ENCODE measurements at places on chromosomes 5 and 9.
A peak's percentile ranks its signal among the peaks of the same experiment; 100 is the strongest.

DNA sequence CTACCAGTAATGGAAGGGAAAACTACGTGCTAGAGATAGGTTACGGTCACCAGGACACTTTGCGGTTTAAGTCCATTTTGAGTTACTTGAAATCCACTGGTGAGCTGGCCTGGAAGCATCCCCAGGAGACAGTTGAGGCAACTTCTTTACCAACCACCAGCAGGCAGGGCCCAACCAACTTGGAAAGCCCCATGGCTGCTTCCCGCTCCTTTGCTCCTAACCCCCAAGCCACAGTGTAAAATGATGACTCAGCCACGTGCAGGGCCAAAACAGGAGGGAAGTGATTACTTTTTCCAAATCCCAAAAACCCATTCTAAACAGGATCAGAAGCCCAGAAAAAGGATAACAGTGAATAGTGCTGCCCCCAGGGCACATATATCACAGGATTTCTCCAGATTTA lies 87.4 kb downstream of the PAX5 start:
- DNase-seq: no peak

- DNase-seq: no peak
Measured at GRCh38 chr9:103991698-103992097, 102.4 kb upstream of the SMC2 start.

DNA sequence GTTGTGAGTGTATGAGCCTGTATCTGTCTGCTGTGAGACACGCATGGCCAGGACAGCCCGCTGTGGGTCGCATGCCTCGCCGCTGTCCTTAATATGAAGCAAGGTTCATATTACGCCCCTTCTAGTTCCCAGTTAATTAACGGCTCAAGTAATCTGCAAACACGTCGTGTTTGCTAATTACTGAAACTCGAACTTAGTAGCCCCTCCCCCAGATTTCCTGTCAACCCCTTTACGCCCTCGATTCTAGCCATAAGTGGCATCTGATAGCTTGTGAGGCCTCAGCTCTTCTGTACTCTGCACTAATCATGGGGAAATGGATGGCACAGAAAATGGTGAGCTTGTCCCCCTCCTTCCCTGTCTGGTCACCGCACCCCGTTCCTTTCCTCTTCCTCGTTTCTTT lies 116.9 kb upstream of the OTULINL start:
- no peak for DNase-seq

DNA sequence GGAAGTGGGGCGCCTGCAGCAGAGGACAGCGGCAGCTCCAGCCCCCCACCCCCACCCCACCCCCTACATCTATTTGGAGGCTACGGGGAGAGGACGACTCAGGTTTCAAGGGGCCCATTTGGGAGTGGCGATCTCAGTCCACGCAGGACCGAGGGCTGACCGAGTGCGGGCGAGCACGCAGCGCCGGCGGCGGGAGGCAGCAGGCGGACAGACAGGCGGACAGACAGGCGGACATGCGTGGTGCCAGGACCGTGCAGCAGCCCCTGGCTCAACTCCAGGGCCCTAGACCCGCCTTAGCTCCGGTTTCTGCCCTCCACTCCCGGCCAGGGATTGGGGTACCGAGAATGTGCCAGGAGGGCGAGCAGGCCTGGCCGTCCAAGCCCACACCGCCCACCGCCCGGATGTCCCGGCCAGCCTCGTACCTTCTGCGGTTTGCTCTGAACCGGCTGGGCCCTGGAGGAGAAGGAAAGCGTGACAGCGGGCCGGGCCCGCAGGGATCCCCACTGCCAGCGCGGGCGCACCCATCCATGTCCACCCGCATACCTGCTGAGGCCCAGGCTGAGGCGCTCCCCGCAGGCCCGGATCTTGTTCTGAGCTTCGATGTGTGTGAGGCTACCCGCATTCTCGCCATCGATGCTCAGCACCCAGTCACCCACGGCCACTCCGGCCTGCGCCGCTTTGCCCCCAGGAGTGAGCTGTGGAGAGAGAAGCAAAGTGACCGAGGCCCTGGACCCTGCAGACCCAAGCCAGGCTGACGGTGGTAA lies 5.2 kb downstream of the PDLIM7 start:
- no peak for DNase-seq

DNA sequence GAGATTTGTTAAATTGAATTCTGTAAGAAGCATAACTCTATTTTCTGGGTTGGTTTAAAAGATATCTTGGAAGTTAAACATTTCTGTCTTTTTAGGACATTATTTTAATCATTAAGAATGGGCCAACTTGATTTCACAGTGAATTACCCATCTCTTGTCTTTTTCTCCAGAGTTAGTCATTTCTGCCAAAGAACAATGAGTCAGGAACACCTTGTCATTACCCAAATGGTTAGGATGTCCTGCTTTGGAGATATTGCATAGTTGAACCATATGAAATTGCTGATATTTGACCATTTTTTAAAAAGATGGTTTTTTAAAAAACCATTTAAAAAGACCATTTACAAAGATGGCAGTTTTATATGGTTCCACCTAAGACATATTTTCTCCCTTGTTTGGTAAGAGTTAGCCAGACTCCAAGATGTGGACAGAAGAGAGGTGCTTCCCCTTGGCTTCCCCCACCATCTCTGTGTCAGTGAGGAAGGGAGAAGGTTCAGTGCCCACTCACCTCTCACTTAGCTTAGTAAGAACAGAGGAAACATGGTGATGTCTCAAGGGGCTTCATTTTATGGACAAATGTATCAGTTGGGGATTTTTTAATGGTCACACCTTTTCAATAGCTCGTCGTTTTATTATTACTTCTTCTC lies 103.0 kb downstream of the PCSK1 start:
- DNase-seq: no peak

GRCh38 chr9:135606885-135607259 lies 32.5 kb downstream of the GLT6D1 start:
- DNase-seq: no peak

- no peak for DNase-seq
Measured at GRCh38 chr9:68808338-68808890, 103.4 kb downstream of the PIP5K1B start.

- no peak for DNase-seq
Measured at GRCh38 chr5:161369022-161369421, 177.5 kb downstream of the GABRB2 start.

GRCh38 chr5:171314728-171315385 lies 5.8 kb downstream of the TLX3 start:
- DNase-seq: no peak

GRCh38 chr5:68149189-68149588 lies 66.4 kb upstream of the PIK3R1 start:
- no peak for DNase-seq

DNA sequence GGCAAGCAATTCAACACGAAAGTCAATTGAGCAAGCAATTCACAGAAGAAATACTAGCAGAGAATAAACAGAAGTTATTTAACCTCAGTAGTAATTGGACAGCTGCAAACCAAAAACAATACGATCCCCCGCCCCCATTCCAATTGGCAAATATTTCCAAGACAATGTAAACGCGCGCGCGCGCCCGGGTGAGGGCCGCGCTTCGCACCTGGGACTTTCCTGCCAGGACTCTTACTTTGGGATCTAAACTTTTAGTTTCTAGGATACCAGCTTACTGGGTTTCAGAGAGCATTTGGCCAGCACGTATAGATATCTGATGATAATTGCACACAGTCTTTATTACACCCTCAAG lies 8.6 kb downstream of the RUFY1 start:
- DNase-seq: peak; percentile 68

DNA sequence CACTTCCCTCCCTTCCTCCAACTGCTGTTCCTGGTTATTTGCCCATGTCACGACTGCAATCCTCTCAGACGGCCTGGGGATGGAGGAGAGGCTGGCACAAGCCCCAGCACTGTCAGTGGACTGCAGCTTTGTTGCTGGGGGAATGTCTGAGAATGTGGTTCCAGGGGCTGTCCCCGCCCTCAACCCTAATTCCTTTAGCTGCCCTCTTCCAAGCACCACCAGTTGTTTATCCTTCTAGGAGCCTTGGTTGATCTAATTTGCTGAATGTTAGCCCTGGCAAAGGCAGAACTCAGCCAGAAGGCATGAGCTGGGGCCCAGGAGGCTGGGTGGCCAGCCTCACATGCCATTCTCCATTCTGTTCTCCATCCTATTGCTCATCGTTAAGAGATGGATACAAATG lies 51.6 kb downstream of the ADAM19 start:
- DNase-seq: no peak

DNA sequence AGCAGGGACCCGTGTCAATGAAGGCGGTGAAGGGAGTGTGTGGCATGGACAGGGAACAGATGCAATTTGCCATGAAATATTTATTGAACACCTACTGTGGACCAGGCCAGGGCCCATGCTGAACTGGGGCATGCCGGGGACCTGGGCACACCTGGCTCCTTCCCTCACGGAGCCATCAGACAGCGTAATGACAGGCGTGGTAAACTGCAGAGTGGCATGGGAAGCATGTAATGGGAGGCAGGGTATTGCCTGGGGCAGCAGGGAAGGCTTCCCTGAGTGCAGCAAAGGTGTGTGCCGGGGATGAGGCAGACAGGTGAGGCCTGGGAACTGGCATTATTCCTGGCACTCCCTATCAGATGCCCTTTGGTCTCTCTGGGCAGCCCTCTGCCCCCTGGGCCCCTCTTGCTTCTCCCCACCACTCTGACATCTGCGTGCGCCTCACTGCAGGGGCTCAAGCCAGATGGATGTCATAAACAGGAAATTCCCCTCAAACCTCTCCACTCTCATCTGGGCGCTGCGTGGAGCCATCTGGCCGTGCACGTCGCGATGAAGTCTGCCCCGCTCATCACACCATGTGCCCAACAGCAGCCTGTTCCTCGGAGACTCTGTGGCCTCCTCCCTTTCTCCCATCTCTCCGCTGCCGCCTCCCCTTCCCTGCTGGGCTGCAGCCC lies 67.6 kb downstream of the HMCN2 start:
- DNase-seq: no peak

- DNase-seq: peak; percentile 56
Measured at GRCh38 chr5:176639981-176640380, 7.3 kb upstream of the TSPAN17 start.

DNA sequence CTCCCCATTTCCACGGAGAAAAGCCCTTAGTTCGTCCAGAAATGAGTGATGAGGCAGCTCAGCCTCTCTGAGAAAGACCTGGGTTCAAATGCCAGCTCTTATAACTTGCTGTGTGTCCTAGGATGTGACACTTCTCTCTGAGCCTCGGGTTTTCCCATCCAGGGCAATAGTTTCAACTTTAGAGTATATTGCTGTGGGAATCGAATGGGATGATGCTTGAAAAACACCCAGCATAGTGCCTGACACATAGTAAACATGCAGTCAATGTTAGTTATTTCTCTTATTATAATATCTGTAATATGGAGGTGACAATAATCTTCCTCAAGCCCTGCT lies 430 bp upstream of the MAPKAP1 start:
- DNase-seq: no peak

DNA sequence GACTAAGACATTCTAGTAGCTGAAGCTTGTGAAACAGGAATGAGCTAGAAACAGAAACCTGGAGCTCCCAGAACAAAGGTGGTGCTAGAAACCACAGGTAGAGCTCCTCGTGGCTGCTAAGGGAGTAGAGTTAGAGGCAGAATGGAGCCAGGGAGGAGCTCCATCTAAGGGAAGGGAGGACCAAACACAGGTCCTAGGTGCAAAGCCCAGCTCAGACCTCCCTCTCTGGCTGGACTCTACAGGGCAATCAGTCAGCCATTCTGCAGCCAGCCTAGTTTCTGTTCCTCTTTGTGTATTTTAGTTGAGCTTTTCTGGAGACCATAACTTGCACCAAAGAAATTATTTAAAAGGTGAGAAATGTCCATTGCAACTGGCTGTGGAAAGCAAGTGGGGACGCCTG lies 70.4 kb downstream of the CRB2 start:
- DNase-seq: no peak

GRCh38 chr9:91359083-91359482 lies 2.6 kb downstream of the AUH start:
- no peak for DNase-seq

DNA sequence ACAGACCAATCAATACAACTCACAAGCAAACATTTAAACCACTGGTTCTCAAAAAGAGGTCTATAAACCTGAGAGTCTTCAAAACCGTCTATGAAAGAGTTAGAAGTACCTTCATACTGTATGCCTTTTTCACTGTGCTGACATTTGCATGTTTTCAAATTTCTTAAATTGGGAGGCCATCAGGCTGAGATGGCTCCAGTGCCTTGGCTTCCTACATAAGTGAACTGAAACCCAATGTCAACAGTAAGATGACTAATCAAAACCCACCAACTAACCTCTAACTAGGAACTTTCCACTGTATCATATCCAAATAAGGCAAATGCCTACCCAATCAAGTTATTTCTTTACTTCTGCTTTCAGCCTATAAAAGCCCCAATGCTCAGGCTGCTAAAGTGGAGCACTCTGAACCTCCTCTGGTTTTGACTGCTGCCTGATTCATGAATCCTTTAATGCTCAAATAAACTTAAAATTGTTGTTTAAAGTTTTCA lies 35.1 kb downstream of the FAM13B start:
- DNase-seq: no peak

- no peak for DNase-seq
Measured at GRCh38 chr9:129626625-129627284, 792 bp downstream of the NTMT1 start.
